Urothelium cell line (cell line): ENCODE measurements at places on chromosomes 12 and 14.

- DNase-seq, result no peak
Observed at GRCh38 chr12:122847921-122848421, 12.7 kb downstream of the HIP1R start.

GRCh38 chr12:130375296-130376287, 37.9 kb downstream of the PIWIL1 start:
- peak; percentile 31 for DNase-seq

GRCh38 chr12:100337727-100338126, 19.1 kb upstream of the SLC17A8 start:
- DNase-seq, result no peak

GRCh38 chr12:108727868-108728735, 3.2 kb downstream of the CORO1C start:
- no peak for DNase-seq

GRCh38 chr12:26402648-26403047, 207.3 kb downstream of the SSPN start:
- peak; percentile 64 for DNase-seq

DNA sequence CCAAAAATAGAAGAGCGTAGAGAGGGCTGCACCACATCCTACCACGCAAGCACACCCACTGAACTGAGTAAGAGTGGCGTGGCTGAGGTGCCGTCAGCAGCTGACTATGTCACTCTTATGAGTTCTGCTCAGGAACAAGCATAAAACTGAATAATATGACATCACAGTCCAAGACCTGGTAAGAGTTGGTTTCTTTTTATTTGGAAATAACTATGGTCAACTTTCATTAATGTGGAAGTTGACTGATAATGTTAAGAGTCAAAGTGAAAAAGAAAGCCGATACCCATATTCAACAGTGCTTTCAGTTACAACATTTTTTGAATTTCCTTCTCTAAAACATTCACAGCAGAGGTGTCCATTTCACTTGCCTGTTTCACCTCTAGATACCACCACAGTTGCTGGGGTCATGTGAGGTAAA, 44.6 kb downstream of the GNS start:
- no peak for DNase-seq

DNA sequence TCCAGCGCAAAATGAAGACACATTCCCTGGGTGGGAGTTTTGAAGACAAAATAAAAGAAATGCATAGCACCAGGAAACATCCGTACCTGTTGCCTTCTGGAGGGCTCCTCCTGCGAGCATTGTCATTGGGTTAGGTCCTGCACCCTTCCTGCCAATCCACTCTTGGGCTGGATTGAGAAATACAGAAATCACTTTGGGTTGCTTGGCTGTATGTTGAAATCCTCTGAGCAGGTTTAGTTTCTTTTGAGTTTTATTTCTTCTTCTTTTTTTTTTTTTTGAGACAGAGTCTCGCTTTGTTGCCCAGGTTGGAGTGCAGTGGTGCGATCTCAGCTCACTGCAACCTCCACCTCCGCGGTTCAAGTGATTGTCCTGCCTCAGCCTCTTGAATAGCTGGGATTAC, 67.6 kb downstream of the ARF6 start:
- no peak for DNase-seq

GRCh38 chr12:106190581-106190980, 51.8 kb upstream of the NUAK1 start:
- DNase-seq, result no peak

DNA sequence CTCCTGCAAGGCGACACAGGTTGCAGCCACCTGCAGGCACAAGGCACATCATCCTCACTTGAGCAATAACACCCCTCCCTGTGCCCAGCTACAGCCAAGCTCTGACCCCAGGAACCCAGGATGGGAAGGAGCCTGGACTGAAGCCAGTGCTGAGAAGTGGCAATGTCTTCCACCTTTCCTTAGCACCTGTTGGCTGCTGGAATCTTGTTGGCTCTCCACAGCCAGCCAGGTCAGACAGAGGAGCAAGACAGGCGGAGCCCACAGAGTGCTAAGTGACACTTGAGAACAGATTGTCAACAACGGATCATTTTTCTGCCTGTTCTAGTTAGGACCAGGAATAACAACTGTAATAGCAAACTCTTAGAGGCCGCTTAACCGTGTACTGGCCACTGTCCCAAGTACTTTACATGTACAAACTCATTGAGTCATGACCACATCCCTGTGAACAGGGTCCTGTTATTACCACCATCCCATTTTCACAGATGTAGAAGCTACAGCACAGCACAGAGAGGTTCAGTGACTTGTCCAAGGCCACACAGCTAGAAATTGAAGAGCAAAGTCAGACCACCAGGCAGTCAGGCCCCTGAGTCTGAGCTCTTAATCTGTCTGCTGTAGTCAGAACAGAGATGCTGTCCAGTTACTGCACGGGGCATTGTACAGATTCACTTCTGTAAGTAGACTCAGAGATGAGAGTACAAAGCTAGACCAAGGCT, 45.6 kb downstream of the RNFT2 start:
- DNase-seq, result no peak

- DNase-seq, result no peak
Observed at GRCh38 chr14:75247286-75247922, 31.2 kb upstream of the FOS start.

- DNase-seq, result no peak
Observed at GRCh38 chr14:99205086-99205688, 66.8 kb downstream of the BCL11B start.

DNA sequence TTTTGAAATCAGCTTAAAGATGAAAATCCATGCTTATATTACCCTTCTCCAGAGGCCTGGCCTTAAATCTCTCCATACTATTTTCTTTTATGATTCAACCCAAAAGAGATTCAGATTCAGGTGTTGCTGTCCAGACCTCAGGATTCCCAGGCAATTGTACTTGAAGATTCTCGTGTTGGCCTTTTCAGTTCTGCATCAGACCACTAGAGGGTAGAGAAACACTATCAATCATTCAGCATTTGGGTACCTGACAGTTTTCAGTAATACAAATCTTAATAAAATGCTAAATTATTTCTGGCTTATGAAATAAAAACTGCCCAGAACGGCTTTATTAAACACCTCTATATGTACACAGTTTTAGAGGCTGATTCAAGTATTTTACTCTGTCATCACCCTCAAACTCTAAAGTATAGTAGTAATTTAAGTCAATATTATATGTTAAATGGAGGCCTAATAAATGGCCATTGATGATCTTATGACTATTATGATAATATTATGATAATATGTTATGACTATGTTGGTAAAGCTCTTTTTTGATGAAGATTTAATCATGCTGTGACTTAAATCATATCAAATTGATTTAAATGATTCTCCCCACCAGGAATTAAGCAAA, 301.1 kb downstream of the DUSP6 start:
- peak; percentile 39 for DNase-seq

GRCh38 chr14:29627137-29627536, 300.5 kb downstream of the PRKD1 start:
- DNase-seq, result no peak

DNA sequence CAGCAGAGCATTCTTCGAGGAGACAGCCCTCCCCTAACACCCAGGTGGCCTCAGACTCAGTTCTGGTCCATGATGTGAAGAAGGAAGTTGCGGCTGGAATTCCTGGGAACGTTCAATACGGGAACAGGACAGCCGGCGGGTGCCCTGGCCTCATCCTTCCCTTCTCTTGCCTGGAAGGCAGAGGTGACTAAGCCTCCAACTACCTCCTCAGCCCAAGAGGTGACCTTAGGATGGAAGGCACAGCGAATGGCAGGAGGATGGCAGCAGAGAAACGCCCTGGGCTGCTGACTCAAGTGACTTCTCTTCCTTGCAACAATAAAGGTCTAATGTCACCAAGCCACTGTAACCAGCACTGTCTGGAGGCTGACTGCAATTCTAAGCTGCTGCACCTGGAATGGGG, 36.1 kb downstream of the DHX37 start:
- DNase-seq, result no peak

DNA sequence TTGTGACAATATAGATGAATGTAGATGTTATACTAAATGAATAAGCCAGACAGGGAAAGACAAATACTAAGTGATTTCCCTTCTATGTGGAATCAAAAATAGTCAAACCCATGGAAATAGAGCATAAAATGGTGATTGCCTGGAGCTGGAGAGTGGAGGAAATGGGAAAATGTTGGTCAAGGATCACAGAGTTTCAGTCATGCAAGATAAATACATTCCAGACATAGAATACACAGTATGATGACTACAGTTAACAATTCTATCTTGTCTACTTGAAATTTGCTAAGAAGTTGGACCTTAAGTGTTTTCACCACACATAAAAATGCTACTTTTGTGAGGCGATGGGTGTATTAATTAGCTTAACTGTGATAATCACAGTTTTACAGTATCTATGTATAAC, 1182.7 kb downstream of the AACS start:
- DNase-seq, result no peak

DNA sequence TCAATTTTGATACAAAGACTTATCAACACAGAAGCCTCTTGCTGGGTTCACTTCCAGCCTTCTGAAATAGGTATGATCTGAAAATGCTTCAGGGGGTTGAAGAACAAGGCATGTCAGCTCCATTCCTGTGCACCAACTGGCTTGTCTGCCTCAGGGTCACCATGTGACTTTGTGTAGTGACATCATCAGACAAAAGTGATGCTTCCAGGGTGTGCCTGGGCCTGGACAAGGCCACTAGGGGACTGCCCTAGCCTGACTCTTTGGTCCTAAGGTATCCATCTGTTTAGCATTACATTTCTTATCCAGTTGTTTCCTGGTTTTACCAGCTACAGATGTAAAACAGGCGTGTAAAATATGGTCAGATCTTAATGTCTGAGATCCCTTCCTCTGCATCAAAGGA, 155.6 kb downstream of the CAND1 start:
- DNase-seq, result no peak

DNA sequence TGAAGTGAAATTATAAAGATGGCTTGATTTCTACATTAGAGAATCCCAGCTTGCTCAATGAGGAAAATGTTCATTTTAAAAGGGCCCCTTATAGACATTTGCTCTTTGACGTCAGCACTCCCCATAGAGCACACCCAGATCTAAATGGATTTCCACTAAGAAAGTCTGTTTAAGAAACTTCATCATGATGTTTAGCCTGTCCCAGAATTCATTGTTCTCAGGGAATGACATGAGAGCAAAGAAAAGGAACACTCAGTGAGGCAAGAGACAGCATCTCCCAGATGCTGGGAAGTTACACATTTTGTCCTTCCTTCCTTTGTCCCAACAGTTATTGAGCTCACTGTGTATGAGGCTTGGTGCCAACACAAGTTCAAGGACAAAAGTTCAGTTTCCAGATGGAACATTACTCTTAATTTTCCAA, 4.9 kb downstream of the PHLDA1 start:
- DNase-seq, result no peak

- DNase-seq, result peak; percentile 71
Observed at GRCh38 chr12:51823875-51824565, 24.5 kb downstream of the FIGNL2 start.

GRCh38 chr14:51138404-51139103, 43.6 kb upstream of the TRIM9 start:
- DNase-seq, result no peak

DNA sequence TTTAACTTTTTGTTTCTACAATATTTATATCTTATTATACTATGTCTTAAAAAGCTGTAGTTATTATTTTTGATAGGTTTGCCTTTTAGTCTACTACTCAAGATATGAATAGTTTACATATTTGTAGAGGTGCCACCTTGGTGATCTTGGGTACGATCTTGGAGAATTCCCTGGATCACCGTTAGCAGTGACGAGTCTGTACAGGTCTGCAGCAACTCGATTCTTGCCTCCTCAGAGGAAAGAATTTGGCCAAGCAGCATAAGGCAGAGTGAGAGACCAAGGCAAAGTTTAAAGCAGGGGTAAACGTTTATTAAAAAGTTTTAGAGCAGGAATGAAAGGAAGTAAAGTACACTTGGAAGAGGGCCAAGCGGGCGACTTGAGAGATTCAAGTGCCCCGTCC, 3.1 kb upstream of the TCTN2 start:
- no peak for DNase-seq

DNA sequence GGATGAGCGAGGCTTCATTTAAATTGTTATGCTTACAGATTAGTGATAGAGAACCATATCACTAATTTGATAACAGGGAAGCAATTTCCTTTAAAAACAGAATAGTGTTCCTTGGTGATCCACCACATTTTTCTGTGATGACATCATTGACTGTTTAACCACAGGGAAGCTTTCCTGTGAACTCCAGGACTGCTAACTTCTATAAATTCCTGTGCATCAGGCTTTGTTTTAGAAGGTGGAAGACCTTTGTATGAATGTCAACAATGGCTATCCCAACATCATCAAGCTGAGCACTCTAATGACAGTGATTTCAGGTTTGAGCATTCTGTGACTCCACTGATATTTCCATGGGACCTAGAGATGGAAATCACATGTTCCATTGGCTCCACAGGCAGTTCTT, 177.1 kb downstream of the RMST start:
- peak; percentile 9 for DNase-seq

GRCh38 chr14:101247842-101248725, 313.2 kb upstream of the DIO3 start:
- no peak for DNase-seq

DNA sequence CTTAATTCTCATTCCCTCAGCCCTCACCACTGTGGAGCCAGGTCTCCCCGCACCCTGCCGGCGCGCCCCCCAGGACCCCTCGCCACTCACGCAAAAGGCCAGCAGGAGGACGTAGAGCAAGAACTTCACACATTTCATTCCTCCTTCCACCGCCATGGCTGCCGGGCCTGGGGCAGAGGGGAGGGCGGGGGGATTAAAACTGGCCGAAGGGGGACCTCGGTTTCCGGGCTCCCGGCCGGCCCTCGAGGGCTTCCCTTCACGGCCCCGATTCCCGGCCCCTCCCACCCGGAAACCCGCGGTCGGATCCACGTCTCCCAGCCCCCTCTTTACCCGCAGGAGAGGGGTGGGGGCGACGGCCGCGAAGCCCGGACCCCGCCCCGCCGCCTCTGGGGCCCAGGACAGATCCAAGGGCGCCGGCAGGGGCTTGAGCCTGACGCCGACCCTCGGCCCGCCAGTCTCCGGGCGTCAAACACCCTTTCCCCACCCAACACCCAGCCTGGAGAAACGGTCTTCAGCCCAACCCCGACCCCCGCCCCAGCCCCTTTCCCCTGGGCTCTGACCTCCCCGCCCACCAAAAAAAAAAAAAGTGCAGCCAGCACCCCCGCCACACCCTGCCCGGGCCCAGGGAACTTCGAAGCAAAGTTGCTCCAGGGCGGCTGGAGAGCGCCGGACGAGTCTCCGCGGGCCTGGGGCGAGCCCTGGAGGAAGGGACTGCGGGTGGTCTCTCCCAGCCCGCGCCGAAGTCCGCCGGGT, 447 bp downstream of the CD63 start:
- peak; percentile 73 for DNase-seq
